ENCODE measurements at places on chromosomes 1 and 21.

DNA sequence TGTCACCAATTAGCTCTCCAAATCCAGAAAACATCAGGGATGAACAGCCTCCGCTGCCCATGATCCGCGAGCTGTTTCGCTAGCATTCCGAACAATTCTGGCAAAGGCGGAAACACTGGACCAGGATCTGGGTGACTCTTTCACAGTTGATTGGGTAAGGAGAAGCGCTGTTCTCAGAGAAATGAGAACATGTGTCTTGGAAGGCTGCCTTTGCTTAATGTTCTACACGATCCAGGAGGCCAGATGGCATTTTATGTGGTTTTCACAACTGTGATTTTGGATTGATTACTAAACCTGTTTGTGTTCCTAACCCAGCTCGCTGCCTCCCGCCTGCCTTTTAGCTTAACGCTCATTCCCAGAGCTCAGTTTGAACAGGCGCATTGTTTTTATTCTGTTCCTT, 144.0 kb downstream of the KIF26B start:
- DNase-seq: no peak

DNA sequence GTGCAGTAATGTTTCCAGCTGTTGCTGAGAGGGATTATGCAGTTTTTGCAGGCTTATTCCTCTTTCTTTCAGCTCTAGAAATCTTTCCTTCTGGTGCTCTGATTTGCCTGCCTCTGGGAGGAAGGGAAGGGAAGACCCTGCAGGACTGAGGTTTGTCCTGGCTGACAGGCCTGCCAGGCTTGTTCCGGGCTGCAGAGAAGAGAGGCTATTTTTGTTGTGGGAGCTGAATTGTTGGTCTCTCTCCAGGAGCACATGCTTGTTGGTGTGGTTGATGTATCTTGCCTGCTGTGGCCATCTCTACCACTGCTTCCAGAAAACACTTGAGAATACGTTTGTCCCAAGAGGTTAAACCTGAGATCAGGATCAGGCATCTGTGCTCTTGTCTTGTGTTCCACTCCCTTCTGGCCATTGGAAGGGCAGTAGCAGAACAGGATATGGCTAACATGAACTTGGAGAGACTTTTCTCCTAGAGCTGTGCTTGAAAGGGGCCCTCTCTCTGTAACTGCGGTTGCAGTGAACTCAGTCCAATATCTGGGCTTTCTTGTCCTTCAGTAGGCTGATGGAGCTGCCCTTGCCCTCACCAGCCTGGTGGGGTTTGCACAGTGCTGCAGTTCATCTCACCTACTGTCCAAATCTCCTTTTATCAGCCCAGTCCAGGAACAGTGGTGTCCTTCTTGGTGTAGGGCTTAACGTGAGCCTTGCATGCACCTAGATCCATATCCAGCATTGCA, 21.5 kb upstream of the SLC25A34 start:
- DNase-seq: no peak

DNA sequence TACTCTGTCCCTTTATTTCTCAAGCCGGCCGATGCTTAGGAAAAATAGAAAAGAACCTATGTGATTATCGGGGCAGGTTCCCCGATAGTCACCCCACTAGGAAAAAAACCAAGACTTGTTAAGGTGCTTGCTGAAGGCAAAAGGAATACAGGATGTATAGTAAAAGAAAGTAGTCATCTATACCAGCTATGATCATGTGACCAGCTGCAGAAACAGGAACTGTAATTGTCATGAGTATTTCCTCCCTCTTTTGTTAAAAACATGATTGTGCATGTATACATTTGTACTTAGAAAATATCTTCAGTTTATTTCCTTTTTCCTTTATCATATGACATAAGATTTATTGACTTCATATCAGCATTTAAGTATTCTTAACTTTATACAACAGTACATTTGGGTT, 30.5 kb downstream of the PIGK start:
- no peak for DNase-seq

DNA sequence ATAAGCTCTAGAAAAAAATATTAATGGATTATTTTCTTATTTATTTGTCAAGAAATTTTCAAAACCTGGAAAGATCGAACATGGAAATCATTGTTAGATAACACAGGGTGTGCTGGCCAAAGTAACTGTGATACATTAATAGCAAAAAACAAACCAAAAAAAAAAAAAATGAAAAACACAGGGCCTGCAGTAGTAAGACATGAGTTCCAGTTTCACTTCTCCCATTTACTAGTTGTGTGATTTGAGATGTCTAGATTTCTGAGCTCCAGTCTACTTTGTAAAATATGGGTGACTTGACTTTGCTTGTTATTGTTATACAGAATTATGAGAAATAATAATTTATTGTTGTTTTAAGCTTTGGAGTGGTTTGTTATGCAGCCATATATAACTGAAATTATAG, 13.6 kb downstream of the FAM177B start:
- DNase-seq: no peak

DNA sequence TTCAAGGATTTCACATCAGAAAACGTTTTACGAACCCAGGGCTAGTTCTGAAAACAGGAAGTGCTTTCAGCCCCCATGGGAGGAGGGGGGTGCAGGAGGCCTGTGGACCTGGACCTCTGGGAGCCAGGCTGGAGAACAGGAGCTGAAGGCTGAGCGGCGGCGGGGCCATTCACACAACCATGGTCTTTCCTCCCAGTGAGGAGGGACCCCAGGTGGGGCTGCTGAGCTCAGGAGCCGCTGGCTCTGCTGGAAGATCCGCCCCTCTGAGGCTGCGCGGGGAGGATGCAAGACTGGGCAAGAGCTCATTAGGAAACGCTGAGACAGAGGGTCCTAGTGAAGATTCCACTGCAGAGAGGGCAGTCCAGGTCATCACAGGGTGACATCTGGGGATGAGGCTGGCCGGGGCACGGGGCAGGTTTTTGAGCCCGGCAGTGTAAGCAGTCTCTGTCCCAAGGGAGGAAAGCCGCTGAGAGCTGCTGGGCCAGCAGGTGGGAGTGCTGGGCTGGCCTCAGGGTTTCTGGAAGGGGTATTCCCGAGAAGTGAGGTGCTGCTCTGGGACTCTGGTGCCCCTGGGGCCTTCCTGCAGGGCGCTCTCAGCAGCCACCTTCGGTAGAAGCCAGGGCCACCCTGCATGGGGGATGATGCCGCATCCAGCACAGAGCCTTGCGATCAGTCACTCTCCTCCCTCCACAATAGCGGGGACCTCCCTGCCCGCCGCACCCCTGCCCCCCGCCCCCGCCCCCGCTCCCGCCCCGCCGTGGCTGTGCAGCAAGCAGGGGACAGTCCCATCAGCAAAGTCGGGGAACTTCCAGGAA, 7.5 kb downstream of the MX2 start:
- peak; percentile 25 for DNase-seq

DNA sequence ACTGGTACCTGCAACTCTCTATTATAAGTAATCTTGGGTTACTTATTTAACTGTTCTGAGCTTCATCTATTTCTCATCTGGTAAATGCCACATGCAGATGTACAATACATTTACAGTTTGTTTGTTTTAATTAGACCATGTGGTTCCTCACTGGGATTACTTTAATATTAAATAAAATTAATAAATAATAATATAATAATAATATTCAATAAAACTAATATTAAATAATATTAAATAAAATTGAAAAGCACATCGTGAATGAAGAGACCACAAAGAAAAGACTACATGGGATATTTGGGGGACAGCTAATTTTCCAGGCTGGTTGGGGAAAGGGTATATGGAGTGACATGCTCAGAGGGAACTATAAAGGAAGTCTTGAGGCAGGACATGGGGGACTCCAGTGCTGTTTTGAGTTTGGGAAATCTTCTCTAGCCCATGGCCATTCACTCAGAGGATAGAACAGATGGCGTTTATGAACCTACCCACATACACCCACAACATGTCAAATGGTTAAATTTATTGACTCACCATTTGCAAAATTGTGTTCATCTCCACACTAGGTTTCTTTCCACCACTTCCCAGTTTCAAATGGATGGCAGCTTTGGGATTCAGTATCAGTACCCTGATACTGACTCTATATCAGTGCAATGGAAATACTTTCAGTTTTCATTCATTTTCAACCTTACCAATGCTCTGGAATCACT, 25.6 kb downstream of the DIRAS3 start:
- DNase-seq: no peak

- no peak for DNase-seq
These were observed 388.1 kb upstream of the NR5A2 start for GRCh38 chr1:199639453-199639852.

GRCh38 chr1:245807306-245807705, 652.5 kb downstream of the KIF26B start:
- DNase-seq: no peak

- DNase-seq: no peak
These were observed 40.1 kb upstream of the RD3 start for GRCh38 chr1:211532088-211532444.

DNA sequence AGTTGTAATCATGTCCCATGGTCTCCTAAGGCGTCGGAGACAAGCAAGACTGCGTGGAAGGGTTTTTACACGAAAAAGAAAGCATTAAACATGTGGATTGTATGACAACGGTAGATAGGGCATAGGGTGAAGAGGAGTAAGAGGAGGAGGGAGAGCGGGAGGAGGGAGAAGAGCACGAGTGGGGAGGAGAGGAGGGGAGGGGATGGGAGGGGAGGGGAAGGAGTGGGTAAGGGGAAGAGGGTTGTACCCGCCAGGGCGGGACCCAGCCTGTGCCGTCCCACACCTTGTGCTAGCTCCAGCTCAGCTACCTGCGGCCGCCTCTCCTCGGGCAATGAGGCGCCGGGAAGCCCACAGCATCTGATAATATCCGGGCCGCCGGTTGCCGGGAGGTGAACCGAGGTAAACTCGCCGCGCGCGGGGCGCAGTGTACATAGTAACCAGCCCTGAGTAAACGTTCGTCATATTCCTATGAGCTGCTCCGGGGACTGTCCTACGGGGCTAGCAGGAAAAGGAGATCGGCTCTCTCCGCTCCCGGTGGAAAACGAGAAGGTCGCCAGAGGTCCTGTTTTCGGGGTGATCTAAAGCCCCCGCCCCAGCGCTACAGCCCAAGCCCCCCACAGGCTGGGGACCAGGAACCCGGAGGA, 449 bp upstream of the RCAN3 start:
- DNase-seq: peak; percentile 87

DNA sequence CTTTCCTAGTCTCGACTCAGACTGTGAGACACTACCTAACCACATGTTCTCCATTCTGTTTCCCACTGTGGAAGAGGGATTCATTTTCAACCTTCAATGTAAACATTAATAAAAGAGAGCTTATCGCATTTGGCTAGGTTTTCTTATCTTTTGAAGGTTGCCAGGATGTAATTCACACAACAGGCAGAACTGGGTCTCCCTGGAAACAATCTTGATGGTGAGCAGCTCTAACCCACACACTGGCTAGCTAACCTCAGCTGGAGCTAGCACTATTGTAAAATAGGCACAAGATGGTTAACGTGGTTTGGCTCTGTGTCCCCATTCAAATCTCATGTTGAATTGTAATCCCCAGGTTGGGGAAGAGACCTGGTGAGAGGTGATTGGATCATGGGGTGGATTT, 75.1 kb downstream of the ZSCAN20 start:
- DNase-seq: no peak

GRCh38 chr1:28640766-28641165, 2.1 kb downstream of the TAF12 start:
- DNase-seq: peak; percentile 26

DNA sequence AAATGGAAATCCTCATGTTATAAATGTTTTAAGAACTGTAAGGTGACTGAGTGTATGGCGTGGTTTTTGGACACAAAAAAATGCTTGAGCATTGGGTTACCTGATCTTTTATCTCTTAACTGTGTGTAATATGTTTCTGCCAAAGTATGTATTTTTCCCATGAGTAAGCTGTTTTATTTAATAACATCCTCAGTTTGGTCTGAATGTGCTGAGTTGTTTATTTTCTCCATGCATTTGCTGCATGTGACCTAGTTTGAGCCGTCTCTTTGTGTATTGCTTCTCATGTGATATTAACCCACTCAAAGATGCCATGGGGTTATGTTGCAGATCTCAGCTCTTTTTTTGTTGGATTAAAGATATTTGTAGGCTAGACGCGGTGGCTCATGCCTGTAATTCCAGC, 6.1 kb upstream of the LYPLA2 start:
- DNase-seq: no peak

DNA sequence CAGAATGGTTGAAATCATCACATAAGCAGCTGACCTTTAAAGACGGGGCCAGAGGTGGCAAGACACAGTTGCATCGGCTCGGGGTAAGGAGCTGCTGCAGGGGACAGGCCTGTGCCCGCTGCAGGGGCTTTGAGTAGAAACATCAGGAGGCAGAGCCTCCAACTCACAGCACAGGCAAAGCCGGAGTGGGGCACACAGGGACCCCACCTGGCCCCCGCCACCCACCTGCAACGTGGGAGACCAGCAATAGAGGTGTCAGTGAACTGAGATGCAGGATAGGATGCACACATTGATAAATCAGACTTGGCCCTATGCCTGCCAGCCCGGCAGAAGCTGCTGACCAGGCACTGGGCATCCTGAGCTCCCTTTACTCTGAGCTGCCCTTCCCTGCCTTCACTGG, 257.2 kb downstream of the NPHP4 start:
- no peak for DNase-seq

DNA sequence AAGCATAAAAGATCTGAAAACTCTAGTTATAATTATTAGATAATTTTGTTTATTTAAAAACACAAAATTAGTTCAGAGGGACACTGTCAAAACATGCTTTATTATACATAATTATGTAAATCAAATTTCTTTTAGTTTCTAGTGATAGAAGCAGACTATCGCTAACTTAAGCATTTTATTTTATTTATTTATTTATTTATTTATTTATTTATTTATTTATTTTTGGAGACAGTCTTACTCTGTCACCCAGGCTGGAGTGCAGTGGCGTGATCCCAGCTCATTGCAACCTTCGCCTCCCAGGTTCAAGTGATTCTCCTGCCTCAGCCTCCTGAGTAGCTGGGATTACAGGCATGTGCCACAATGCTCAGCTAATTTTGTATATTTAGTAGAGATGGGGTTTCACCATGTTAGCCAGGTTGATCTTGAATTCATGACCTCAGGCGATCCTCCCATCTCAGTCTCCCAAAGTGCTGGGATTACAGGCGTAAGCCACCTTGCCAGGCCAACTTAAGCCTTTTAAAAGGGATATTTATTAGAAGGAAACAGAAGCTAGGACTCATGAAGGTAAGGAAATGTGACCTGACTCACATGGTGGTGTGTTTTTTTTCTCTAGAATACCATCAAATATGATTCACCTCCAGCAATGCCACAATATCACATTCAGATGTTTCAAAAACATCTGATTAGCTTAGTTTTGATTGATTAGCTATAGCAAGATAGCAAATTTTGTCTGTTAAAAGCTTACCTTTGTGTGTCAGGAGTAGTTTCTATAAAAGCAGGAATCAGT, 1357.4 kb upstream of the ADGRL4 start:
- no peak for DNase-seq

- no peak for DNase-seq
These were observed 18.1 kb upstream of the MYOG start for GRCh38 chr1:203103829-203104495.

GRCh38 chr1:159960721-159961381, 6.8 kb upstream of the SLAMF9 start:
- no peak for DNase-seq

DNA sequence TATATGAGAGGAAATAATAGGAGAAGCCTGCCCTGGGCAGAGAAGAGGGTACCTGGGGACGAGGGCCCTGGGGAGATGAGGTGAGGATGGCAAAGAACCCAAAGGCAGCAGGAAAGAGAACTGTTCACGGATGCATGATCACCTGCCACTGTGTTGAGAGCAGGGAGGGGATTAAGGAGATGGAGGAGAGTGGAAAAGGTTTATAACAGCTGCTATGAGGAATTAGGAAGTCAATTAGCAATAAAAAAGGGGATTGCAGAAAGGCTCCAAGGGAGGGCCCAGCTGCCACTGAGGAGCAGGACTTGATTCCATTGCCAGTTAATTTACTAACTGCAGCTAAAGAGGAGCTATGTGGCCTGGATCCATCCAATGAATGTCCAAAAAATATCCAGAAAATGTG, 61.1 kb downstream of the GFI1 start:
- no peak for DNase-seq

All from activated CD4-positive, alpha-beta T cell treated with anti-CD3 and anti-CD28 coated beads, Interleukin-2, amount 50 U/mL, for 1 hour (primary cell).